Hindlimb muscle (tissue), 1 donor: ENCODE measurements at places on chromosomes 7 and 10.

DNA sequence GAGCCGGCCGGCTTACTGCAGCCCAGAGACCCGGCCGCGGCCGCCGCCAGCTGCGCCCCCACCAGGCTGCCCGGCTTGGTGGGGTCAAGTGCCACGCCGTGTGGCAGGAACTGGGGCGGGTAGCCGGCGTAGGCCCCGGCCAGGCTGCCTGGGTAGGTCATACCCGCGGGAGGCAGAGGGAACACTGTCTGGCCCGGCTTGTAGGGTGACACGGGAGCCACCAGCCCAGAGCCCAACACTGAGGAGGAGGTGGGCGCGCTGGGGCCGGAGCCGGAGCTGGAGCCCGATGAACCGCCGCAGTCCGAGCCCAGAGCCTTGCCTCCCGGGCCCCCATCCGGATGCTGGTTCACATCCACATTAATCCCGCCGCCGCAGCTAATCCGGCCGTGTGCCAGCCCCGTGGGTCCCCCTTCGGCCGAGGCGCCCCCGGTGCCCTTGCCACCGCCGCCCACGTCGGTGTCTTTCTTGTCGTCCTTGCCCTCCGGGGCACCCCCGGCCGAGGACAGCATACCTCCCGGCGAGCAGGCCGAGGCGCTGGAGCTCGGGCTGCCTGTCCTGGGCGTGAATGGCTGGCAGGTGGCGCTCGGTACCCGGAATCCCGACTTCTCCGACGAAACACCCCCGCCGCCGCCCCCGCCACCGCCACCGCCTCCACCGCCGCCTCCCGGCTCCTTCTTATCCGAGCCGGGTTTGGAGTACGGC, 2.0 kb downstream of the ZNF503 start:
- peak; percentile 75 for DNase-seq

- DNase-seq, result no peak
Measured at GRCh38 chr10:17213646-17214349, 12.3 kb upstream of the TRDMT1 start.

GRCh38 chr7:149622444-149623210, 125.0 kb upstream of the ZNF746 start:
- no peak for DNase-seq

- DNase-seq, result no peak
Measured at GRCh38 chr10:122204691-122205489, 66.2 kb upstream of the BTBD16 start.

DNA sequence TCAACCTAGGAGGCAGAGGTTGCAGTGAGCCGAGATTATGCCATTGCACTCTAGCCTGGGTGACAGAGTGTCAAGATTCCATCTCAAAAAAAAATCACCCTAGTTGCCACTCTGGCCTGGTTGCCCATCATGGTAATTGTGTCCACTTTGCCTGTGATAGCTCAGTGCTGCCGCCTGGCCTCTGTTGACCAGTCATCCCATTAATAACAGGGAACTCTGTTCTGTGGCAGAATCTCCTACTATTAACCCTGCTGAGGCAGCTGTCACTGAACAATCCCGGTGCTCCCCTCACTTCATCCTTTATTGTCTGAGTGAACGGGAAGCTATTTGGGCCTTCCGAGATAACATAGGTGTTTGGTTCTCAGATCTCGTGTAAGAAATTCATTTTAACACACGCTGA, 14.6 kb downstream of the ZNF3 start:
- no peak for DNase-seq

GRCh38 chr10:69712342-69712741, 82.3 kb downstream of the FAM241B start:
- DNase-seq, result no peak

GRCh38 chr7:159032753-159033472, 111.8 kb downstream of the VIPR2 start:
- no peak for DNase-seq

DNA sequence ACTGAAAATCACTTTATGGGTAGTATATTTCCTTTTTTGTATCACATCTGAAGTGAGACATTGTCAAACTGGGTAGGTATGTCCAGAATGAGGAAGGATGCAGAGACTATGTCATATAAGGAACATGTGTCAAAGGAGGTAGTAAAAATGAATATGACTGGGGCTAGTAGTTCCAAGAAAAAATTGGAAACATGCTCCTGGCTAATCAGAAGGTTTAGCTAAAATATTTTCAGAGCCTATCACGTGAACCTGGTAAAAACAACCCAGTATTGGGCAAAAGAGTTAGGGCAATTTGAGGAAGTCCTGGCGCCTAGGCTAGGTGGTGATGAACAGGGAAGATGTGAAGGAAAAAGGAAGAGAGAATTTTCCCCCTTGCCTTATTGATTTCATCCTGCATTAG, 26.4 kb downstream of the ENTPD1 start:
- no peak for DNase-seq

- DNase-seq, result no peak
Measured at GRCh38 chr10:97121041-97121440, 64.7 kb downstream of the SLIT1 start.

DNA sequence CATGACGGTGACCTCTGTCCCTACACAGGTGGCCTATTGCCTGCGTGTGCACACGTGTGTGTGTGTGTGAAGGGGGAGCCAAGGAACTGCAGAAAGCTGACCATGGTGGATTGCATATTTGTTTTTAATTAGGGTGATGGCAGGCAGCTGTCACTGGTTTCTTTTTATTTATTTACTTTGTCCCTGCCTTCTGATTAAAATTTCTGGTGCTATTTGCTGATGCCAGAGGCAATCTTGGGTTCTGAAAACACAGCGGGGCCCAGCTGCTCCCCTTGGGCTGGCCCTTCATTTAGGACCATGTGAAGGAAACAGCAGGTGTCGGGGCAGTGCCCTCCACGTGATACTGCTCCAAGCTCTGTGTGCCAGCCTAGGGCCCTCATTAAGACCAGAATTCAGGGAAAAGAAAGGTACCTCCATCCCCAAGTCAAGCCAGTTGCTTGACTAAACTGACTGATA, 71.3 kb upstream of the PODXL start:
- DNase-seq, result no peak

GRCh38 chr10:92787557-92788152, 60.7 kb upstream of the EXOC6 start:
- DNase-seq, result no peak
